ENCODE measurements at places on chromosomes 1 and 21.

- DNase-seq, result no peak
Observed at GRCh38 chr21:15449556-15449955, 280.2 kb upstream of the USP25 start.

- DNase-seq, result no peak
Observed at GRCh38 chr1:205017766-205018165, 25.2 kb upstream of the CNTN2 start.

GRCh38 chr1:8571200-8571984 is 246.0 kb downstream of the RERE start:
- DNase-seq, result no peak

DNA sequence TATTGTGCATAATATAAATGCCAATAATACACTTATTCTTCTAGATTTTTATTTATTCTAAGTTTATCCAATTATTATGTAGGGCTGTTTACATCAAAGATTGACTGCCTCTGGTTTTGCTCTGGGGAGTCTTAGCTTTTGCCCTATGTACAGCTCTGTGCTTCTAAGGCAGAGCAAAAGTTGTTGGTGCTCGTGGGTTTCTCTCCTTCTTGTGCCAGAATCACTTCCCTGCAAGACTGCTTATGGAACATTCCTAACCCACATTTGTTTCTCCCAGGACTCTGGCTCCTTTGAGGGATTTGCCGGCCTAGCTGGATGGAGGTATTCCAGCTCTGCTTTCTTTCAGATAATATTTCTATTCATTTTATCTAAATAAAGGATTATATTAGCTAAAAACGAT is 849.1 kb downstream of the USP25 start:
- no peak for DNase-seq

DNA sequence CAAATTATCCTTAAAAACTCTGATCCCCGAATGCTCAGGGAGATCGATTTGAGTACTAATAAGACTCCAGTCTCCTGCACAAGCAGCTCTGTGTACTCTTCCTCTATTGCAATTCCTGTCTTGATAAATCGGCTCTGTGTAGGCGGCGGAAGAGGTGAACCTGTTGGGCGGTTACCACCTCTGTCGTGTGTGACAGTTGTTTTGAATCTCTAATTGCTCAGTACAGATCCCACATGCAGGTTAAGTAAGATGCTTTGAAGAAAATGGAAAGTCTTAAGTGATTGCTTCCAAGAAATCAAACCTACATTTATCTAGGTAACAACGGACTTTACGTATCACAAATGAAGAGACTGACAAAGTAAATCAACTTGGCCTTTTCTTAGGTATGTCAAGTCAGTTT is 35.5 kb downstream of the COA6 start:
- peak; percentile 6 for DNase-seq

DNA sequence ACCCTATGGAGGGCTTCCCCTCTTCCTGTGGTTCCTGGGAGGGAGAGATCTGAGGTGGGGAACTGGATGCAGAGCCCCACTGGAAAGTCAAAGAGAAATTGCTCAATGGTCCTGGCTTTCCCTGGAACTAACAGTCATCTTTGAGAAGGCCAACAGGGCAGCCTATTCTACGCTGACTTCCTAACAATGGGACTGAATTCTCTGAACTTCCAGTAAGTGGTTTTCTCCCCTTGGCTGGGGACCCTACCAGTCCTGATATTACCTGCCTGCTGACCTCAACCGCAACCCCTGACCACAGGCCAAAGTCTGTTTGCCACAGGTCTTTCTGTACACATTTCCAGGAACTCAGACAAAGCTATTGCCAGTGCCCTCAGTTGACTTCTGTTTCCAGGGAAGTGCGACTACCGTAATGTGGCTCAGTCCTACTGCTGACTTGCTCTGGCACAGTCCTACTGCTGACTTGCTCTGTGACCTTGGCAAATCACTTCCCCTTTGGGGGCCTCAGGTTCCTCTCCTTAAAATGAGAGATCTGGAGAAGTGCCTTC is 55.3 kb downstream of the C8B start:
- DNase-seq, result no peak

GRCh38 chr1:61825393-61825792 is 83.1 kb downstream of the PATJ start:
- no peak for DNase-seq

DNA sequence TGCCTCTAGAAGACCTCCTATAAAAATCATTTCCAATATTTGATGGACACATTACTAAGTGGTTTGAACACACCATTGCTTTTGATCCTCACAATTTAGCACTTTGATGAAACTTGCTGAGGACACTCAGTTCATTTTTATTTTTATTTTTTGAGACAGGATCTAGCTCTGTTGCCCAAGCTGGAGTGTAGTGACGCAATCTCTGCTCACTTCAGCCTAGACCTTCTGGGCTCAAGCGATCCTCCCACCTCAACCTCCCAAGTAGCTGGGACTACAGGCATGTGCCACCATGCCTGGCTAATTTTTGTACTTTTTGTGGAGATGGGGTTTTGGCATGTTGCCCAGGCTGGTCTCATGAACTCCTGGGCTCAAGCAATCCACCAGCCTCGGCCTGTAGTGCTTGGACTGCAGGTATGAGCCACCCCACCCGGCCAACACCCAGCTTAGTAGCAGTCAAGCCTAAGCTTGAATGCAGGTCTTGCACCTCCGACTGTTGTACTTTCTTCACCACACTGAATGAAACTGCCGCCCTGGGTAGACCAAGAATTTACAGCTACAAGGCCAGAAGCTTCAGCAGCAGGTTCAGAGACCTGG is 24.8 kb upstream of the ATP2B4 start:
- DNase-seq, result no peak

GRCh38 chr1:119653839-119654170 is 5.7 kb upstream of the ZNF697 start:
- no peak for DNase-seq

DNA sequence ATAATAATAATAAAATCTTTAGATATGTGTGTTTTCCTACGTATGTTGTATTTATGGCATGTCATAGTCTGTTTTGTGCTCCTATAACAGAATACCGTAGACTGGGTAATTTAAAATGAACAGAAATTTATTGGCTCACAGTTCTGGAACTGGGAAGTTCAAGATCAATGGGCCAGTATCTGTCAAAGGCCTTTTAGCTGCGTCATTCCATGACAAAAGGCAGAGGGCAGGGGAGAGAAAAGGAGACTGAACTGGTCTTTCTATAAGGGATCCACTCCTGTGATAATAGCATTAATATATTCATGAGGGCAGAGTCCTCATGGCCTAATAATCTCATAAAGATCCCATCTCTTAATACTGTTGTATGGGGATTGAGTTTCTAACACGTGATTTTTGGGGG is 7.1 kb upstream of the SFT2D2 start:
- DNase-seq, result no peak

DNA sequence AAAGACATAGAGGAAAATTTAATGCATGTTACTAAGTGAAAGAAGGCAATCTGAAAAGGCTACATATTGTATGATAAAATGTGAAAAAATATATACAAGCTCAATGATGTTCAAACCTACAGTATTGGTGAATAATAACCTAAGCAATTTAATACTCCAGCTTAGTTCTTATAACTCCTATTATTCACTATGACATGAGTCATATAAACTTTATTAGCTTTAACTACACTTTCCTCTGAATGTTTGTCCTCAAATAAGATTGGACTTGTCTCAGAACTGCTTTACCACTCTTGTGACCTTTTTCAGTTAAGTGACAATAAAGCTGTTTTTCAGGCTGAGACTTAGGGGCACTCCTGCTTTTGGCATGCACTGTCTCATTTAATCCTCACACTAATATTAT is 50.9 kb downstream of the CNST start:
- no peak for DNase-seq

DNA sequence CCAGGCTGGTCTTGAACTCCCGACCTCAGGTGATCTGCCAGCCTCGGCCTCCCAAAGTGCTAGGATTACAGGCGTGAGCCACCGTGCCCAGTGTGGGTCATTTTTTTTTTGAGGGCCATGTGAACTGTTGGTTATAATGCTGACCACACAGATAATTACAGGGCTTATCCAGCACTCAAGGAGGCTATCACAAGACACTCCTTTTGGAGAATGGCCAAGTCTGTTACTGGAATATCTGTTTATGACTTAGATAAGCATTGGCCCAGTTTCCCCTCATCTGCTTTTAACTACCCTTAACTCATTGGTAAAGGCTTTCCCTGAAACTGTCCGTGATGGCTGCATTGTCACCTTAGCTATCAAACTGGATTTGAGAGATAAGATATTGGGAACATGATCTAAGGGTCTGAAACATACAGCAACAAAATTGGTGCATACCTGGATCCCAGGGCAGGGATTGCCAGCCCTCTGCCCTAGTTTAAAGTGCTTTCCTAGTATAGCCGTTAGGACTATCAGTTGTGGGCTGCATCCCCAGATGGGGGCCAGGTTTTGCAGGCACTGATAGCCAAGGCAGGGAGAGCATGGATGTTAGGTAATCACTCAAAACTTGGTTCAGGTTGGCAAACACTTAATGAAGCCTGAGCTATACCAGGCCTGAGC is 15.6 kb downstream of the SZT2 start:
- DNase-seq, result no peak

DNA sequence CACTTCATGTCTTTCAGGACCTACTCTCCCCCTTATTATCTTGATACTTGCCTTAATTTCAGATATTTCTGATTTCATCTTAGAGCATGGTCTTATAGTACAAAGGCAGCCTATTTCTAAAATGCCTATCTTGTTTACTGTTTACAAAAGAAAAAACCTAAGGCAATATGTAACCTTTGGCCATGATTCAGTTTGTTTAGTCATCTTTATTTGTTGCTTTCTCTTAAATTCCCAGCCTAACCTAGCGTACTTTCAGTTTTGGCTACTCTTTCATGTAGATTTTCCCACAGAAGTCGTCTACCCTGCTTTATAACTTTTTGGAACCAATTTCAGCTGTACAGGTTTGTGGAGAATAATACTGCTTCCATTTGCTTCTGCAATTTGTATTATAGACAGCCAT is 81.8 kb downstream of the KIF1B start:
- no peak for DNase-seq

DNA sequence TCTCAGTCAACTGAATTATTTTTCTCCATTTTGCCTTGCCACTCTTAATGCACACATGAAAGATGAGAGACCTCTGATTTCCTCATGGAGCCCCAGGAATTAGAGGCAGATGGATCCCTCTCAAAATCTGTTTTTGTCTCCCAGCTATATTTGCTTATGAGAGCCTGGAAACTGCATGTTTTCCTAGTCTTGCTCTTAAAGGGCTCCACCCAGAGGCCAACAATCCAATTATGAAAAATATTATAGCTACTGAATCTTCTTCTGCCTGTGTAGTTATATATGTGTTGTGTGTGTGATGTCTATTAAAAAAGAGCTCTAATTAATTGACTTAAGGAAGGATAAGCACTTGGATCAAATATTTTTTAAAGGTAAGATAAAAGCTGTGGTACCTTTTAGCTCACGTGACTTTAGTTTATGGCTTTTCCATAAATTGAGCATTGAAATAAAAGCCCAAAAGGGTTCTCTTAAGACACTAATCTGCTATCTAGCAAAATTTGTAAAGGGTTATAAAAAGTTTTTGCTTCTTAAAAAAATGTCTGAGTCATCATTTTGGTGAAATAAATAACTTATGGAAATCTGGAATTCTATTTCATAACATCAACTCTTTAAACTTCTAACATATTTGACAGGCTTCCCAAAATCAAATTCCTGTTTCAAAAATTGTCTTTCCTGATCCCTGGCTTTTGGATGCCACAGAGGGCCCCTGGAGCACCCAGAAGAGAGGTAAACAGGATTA is 31.2 kb upstream of the TSPEAR start:
- DNase-seq, result no peak

GRCh38 chr1:207321790-207322645 is 540 bp downstream of the CD55 start:
- DNase-seq, result no peak

- DNase-seq, result no peak
Observed at GRCh38 chr1:47324682-47325081, 8.9 kb upstream of the CMPK1 start.

- no peak for DNase-seq
Observed at GRCh38 chr1:207804721-207805468, 53.0 kb downstream of the CD46 start.

DNA sequence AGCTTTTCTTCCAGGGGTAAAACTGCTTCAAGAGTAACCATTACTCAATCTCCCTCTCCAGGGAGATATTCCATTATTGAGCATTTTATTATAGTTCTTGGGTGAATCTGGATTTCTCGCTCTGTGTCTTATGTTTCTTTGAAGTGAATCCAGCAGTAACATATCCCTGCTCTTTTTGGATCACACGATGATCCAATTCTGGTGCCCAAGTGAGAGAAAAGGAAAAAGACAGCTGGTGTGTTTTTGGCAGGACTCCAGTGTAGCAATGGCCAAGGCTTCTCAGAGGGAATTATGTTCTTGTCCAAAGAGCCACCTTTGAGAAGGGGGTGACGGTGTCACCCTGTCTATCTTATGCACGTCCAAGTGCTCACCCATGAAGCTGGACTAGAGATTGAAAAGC is 140.3 kb upstream of the ERRFI1 start:
- DNase-seq, result no peak

GRCh38 chr1:180154325-180155181 is at the start of gene QSOX1:
TSS of gene QSOX1 (plus strand) at chr1:180154869. CDS start at chr1:180154908, 39 bp downstream.
- DNase-seq, result peak; percentile 73

- DNase-seq, result no peak
Observed at GRCh38 chr1:155327981-155328380, 7.3 kb downstream of the RUSC1 start.

- no peak for DNase-seq
Observed at GRCh38 chr1:54275349-54275748, 75.4 kb downstream of the MRPL37 start.

GRCh38 chr1:19138331-19138730 is 71.7 kb downstream of the UBR4 start:
- DNase-seq, result no peak

- no peak for DNase-seq
Observed at GRCh38 chr21:31489726-31490125, 145.7 kb upstream of the TIAM1 start.

DNA sequence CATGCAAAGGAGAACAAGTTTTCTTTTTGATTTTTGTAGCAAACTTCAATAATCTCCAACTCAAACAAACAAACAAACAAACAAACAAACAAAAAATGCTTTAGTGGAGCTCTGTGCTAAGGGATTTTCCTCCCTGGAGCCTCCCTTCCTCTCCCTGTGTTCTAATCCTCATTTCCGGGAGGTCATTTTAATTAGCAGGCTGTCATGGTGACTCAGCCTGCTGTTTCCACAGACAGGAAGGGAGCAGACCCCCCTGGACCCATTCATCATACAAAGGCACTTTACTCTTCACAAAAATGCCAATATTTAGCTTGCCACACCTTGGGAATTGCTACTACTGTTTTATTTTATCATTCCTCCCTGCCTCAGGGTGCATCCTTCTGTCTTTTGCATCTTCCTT is 61.0 kb upstream of the SPATA6 start:
- DNase-seq, result no peak

- DNase-seq, result no peak
Observed at GRCh38 chr1:54047384-54048305, 5.4 kb downstream of the TMEM59 start.

DNA sequence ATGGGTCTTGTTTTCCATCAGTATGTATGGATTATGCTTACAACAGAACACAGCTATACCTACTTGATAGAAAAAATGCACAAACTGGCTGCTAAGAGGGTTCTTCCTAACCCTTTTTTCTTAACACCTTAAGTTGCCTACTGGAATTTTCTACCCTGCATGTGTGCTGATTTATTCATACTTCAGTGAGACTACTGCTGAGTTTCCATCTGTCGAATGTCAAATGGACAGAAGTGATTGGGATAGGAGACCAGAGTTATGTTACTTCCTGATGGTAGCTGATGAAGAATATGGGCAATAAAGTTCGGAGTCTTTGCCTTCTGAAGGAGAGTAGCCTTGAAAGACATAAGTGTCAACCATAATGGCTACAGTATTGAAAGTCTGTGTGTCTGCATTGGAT is 6.5 kb upstream of the DNM3 start:
- DNase-seq, result no peak

GRCh38 chr1:55823541-55824250 is 608.5 kb upstream of the USP24 start:
- no peak for DNase-seq
